Astrocyte of the spinal cord (primary cell): ENCODE measurements at places on chromosomes 16 and 17.

- no peak for DNase-seq
Observed at GRCh38 chr17:5416901-5417300, 2.6 kb downstream of the NUP88 start.

- DNase-seq, result no peak
Observed at GRCh38 chr16:3879258-3879886, 1.1 kb downstream of the CREBBP start.

GRCh38 chr17:21508211-21508610, 132.1 kb downstream of the KCNJ12 start:
- DNase-seq, result no peak

GRCh38 chr17:81000631-81001357, 9.2 kb downstream of the CHMP6 start:
- no peak for DNase-seq

GRCh38 chr17:43365356-43365755, 33.4 kb upstream of the ARL4D start:
- DNase-seq, result no peak

DNA sequence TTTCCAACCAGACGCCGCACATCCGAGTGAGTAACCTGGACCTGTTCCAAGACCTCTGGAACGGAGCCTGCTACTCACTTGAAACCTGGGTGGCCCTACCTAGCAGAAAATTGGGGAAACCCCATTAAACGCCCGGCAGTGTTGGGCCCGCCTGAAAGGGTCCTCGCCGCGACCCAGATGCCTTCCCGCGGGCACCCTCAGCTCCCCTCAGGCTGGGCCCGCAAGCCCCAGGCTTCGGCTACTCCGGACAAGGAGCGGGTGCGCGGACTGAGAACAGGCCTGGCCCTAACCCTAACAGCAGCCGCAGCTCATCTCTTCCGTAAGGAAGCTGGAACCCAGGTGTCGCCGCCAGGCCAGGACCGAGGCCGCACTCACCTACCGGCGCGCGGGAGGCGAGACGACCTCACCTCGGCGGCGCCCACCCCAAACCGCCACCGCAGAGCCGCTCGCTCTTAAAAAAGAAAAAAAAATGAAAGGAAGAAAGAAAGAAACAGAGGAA, 344 bp downstream of the PSME3IP1 start:
- peak; percentile 61 for DNase-seq

DNA sequence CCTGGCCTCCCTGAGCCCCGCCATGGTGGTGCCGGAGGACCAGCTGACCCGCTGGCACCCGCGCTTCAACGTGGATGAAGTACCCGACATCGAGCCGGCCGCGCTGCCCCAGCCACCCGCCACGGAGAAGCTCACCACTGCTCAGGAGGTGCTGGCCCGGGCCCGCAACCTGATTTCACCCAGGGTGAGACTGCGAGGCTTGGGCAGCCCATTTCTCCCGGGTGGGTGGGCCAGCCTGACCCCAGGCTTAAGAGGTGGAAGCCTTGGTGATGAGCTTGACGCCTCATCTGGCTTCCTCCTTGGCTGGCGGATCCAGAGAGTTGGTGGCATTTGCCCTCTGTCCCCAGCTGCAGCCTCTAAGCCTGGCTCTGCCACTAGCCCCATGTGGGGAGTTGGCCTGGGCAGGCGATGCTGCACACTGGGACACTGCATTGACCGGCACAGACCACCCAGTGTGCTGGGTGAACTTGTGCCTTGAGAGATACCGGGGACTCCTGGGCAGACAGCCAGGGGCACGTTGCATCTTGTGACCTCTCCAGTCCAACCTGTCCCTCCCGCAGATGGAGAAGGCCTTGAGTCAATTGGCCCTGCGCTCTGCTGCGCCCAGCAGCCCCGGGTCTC, 3.0 kb downstream of the CDT1 start:
- no peak for DNase-seq

DNA sequence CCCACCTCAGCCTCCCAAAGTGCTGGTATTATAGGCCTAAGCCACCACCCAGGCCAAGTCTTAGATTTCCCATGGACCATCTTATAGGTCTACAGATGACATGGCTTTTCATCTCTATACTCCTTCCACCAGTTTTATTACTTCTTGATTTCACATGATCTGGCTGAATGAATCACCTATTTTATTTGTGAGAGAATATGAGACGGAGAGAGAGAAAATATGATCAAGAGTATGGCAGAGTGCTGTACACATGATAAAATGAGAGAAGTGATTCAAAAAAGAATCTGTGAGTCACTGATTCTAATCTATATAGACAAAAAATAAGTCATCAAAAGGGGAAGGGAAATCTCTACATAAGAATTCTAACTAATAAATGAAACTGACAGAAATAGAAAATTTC, 13.7 kb downstream of the ACSM1 start:
- no peak for DNase-seq

DNA sequence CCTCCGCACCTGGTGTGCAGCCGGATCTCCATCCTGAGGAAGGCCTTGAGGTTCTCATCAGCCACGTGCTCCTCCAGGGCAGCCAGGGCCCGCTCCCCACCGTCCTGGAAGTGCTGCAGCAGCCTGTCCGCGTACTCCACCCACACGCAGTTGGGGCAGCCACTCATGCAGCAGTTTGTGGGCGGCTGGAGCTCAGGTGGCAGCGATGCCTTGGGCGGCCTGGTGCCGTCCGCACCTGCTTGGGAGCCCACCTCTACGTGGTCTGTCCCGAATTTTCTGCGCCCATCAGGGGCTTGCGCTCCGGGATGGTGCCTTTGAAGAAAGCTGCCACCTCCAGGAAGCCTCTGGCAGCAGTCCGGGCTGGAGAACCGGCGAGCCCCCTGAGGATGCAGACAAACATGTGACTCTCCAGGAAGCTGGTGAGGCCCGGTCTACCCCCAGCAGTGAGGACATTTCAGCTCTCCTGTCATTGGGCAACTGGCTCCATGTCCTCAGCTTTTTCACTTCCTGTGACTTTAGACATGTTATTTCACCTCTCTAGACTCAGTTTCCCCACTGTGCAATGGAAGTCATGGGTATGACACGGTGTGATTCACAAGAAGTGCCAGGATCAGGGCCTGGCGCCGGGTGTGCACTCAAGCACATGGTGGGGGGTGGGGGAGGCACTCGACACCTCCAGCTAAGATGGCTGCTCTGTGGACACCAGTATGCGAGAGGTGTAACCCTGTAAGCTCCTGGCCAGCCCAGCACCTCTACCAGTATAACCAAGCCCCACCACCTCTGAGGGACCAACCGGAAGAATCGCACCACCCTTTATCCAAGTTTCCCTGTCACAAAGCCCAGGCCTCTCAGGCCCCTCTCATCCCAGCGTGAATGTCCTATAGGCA, 957 bp downstream of the OXLD1 start:
- no peak for DNase-seq

GRCh38 chr17:68034452-68034776, 1.1 kb upstream of the KPNA2 start:
- no peak for DNase-seq
